ENCODE measurements at places on chromosomes 2 and 18.

GRCh38 chr2:12419803-12420202 lies 296.9 kb upstream of the TRIB2 start:
- DNase-seq: no peak

- DNase-seq: no peak
Measured at GRCh38 chr18:54148678-54149077, 75.8 kb downstream of the MBD2 start.

DNA sequence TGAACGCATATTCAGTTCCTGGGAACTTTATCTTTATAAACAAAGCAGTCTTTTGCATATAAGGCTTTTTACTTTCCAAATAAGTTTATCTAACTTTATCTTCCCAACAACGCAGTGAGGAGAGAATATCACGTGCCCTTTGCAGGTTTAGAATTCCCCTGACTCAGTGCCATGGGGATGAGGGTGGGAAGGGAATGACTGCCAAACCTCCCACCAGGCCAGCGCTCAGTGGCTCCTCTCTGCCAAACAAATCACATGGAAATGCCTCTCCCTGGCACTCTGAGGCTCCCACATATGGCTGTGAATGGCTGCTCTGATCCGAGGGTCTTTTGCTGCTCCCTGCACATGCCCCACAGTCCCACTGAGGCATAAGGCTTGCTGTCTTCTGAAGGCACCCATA lies 158.3 kb downstream of the DNAH6 start:
- no peak for DNase-seq

DNA sequence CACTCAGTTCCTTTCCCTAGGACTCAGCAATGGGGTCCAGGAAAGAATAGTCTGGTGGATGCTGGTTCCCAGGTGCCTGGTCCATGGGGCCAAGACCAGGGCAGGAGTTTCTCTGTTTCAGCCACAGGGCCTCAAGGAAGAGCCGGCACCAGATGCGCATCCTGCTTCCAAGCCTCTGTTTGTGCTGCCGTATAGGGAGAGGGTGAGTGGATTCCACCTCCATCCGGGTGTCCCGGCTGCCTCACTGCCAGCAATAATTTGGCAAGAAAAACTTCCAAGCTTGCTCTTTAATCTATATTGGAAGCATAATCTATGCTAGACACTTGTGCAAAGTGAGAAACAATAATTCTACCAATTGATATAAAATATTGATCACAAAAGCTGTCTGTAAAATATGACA lies 261.2 kb upstream of the HS6ST1 start:
- no peak for DNase-seq

GRCh38 chr2:133194362-133194655 lies 374.0 kb downstream of the NCKAP5 start:
- no peak for DNase-seq

GRCh38 chr2:14011190-14011589 lies 621.3 kb upstream of the LRATD1 start:
- DNase-seq: no peak

- no peak for DNase-seq
Measured at GRCh38 chr2:28644760-28645159, 106.9 kb upstream of the PPP1CB start.

- peak; percentile 41 for DNase-seq
Measured at GRCh38 chr2:98517636-98518035, 73.0 kb downstream of the INPP4A start.

DNA sequence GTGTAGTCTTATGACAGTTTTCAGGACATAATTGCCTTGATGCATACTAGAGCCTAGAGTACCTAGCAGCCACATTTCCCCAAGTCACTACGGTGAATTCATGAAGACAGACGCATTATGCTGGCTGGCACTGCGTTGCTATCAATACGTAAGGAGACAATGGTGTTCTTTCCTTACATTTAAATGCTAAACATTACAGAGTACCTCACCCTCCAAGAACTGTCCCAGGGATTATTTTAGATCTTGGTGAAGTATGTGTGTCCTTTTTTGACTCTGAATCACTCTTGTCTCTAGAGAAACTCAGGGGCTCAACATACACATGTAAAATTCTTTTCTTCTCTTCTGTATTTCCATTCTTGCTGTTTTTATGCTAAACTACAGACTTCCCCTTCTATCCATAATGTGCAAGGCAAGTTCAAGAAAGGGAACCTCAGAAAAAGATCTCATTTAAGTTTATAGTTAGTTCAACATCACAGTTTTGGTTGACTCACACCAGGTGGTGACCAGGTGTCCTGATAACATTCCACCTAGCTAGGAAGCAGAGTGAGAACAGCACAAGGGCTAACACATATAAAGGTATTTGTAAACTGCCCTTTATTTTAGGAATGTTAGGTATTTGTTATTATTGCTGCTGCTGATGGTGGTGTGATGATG lies 212.4 kb upstream of the HNRNPA3 start:
- no peak for DNase-seq

GRCh38 chr18:75208836-75209128 lies 157 bp downstream of the PTGR3 start:
- no peak for DNase-seq

GRCh38 chr2:227388537-227389011 lies 825 bp upstream of the SCYGR1 start:
- DNase-seq: peak; percentile 98

DNA sequence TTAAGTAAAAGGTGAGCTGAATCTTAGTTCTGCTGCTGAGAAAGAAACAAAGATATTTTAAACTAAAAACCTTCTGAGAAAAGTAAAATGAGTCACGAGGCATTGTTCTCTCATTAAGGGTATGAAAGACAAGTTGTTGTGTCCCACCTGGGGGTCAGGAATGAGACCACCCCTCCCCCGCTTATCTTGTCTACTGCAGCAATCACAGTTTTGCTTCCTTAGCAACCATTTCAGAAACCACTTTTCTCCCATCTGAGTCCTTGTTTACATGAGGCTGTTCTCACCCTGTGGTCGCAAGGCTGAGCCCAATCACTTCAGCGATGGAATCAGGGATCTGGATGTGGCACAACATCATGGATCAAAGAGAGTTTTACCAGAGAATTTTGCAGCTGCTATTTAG lies 377.6 kb upstream of the NETO1 start:
- DNase-seq: no peak

DNA sequence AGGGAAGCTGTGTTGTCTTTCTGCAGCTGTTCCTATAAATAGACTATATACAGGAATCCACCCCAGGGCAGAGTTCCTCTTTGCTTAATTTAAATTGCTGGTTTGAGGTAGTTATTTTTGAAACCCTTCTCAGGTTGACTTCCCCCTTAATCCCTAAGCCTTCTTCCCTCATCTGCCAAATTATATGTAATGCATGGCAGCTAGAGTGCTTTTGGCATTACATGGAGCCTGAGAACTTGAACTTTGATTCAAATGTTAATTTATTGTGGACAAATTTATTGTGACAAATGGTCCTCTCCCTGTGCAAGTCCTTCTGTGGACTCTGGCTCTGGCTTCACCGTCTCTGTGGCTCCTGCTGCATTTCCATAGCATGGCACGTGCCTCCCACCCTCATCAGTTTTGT lies 29.2 kb downstream of the MYO1B start:
- no peak for DNase-seq

DNA sequence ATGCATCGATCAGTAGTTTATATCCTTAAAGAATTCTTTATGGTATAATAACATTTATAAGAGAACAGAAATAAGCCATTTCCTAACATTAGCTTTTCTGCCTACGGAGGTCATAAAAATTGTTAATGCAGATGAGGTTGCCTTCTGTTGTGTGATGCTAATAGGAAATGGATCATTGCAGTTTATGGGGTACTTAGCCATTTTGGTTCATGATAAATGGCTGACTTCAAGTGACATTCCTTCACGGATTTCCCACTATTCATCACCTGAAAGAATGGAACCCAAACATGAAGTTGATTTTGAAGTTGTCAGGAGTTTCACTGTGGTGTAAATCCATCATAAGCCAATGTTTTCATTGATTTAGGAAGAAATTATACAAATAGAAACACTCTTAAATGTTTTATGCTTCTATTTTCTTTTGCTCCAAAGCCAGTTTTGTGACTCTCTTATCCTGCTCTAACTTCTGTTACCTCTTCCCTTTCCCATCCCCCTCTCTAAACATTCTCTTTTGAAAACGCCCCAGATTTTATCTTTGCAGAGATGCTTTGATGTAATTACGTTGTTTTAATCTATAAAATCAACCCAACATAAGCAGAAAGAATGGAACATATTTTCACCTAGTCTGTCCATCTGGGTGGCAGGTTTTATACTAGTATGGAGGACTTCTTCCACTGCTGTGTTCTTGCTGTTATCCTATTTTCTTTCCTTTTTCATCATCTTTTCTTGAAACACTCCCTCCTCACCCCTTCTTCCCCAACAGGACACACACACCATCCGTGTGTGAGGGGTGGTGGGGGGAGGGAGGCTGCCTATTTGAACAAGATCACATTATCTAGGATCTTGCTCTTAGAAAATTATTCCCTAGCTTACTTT lies 58.2 kb downstream of the GREB1L start:
- DNase-seq: no peak

- DNase-seq: no peak
Measured at GRCh38 chr2:240702640-240703011, 11.0 kb downstream of the AQP12A start.

DNA sequence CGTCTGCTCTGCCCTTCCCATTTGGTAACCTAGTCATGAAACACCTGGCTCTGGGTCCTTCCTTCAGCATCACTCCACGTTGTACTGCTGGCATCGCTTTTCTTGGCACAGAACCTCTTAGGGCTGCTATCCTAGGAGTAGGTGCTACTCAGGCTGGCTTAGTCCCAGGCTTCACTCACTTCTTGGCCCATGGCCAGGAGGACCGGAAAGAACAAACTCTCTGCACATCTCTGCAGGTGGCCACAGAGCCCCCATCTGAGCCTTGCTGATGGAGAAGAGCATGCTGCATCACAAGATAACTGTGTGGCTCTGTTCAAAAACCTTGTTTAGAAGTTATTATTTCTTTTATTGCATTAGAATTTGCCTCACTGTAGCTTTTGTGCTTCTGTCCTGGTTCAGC lies 447.2 kb upstream of the TNP1 start:
- DNase-seq: no peak

GRCh38 chr2:190792956-190793888 lies 87.4 kb upstream of the GLS start:
- peak; percentile 20 for DNase-seq

- no peak for DNase-seq
Measured at GRCh38 chr18:48388478-48388877, 20.7 kb downstream of the ZBTB7C start.

GRCh38 chr2:169684135-169684565 lies 10.1 kb downstream of the CFAP210 start:
- no peak for DNase-seq

DNA sequence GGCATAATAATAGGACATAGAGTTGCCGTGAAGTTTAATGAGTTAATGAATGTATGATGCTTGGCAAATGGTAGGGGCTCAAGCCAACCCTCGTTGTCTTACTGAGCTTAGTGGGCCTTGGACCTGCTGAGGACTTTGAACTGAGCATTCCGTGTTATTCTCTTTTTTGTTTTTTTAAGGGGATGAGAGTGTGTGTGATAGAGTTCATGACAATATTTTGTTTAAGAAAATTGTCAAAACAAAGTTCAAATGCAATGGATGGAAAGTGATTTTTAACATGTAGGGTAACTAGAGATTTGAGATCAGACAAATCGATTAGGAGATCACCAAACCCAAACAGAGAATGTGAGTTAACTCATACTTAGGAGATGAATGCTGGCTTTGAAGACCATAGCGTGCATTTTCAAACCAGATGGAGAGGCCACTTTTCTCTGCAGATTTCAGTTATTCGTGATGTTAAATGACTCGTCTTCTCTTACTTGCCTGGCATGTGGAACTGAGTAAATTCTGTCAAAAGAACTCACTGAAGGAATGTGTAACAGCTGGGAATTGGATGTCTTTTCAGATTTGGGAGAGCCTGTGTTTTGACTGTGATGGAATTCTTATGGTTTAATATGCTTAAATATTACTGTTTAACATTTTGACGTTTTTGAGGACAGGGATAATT lies 88.7 kb downstream of the NEDD4L start:
- no peak for DNase-seq

- DNase-seq: no peak
Measured at GRCh38 chr18:76604108-76604934, 109.3 kb upstream of the ZNF516 start.

DNA sequence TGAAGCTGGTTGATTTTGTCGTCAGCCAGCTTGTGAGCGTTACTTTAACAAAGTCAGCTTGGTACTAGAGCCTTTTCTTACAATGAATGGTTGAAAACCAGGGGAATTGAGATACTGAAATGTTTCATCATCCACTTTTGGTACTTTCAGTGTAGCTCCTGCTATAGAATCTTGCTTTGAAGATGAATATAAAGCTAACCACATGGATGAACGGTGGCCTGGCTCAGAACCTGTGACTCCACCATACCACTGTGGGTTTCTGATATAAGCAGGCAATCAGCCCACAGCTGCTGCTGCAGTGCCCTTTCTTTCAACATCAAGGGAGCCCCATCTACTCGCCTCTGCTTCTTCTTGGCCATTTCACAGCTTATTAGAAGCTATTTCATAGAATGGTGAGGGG lies 53.2 kb upstream of the GPR45 start:
- no peak for DNase-seq

GRCh38 chr2:65691816-65692215 lies 259.4 kb upstream of the SPRED2 start:
- DNase-seq: no peak

DNA sequence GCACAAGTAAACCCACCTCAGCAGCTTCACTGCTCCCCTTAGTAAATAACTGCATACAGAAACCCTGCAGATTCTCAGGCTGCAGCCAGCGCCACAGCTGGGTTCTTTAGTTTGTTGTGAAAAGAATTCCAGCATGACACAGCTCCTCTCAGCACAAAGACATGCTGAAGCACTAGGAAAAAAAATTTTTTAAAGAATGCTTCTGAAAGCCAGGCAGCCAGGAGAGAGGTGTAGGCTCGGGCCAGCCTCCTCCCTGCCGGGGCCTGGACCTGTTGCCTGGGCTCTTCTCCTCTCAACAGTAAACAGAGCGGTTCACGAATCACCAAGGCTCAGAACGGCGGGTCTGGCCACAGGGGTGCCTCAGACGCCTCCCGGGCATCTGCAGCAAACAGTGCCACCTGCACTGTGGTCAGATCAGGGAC lies 95.7 kb upstream of the POU3F3 start:
- DNase-seq: no peak

- peak; percentile 19 for DNase-seq
Measured at GRCh38 chr18:69172046-69172445, 228.6 kb upstream of the DOK6 start.
